ENCODE measurements at places on chromosomes 2 and 18.

DNA sequence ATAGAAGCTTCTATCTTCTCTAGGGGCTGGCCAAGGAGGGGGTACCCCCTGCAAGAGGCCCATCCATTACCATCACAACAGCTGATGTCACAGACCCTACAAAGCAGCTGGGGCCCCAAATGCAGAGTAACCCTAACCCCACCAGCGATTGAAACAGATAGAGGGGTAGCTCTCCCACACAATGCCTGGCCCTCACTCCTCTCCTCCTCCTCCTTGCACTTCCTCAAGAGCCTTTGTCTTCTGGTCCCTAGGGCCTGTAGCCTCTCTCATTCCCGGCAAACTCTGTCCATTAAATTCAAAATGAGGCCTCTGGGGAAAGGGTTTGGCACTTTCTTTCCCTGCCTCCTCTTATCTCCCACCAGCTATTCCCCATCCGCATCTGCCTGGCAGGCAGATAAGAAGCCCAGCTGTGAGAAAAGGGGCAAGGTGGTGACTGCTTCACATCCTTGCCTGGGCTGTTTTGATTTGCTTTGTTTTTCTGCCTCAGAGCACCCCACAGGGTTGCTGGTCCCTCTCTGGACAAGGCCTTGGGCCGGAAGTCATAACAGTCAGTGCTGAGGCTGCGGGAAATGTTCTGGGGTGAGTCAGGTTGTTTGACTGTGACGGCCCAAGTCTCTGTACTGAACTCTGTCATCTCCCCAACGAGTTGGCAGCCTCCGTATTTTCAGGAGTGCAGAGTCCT, 26.1 kb upstream of the CYP26B1 start:
- no peak for DNase-seq

DNA sequence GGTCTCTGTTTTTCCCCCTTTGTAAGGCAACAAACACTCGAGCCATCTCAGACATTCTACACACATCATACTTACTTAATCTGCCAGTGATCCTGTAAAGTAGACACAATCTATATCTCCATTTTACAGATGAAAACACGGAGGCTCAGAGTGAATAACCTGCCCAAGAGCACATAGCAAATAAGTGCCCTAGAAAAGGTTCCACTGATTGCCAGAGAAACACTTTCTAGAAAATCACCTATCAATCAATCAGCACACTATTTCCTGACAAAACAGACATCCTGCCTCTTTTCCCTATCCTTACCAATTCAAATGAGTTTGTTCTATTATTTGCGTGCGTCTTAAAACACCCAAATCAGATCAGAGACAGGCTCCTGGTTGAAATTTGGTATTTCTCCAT, 23.9 kb downstream of the SLC66A3 start:
- DNase-seq: no peak

GRCh38 chr2:31739161-31739560, 158.4 kb upstream of the SRD5A2 start:
- DNase-seq: no peak

- DNase-seq: no peak
These were observed 18.1 kb upstream of the SPP2 start for GRCh38 chr2:234032279-234032856.

DNA sequence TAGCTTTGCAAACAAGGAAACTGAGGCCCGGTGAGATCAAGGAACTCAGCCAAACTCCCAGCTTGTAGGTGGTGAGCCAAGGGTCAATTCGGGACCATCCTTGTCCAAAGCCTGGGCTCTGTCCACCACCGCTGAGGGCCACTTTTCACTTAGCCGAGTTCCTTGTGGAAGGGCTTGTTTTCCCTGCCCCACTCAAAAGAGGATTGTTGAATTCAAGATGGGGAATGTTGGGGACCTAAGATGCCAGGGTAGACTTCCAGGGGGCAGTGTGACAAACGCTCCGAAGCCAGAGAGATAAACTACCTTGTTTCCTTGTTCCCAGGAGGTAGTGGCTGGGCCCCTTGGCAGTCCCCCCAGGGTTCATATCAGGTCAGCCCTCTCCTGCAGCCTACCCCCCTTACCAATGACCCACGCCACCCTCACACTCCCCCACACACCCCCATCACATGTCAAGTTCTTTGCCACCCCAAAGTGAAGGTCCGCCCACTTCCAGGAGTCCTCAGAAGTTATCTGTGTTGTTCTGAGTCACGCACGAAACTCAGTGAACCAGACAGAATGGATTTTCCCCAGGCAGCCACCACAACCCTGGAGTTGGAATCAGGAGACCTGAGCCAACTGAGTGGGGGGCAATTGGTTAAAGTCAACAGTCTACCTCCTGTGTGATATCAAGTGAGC, 10.3 kb upstream of the ATOH8 start:
- no peak for DNase-seq

- no peak for DNase-seq
These were observed 39.4 kb downstream of the NBAS start for GRCh38 chr2:15521641-15522181.

GRCh38 chr18:46502444-46502843, 154.6 kb downstream of the LOXHD1 start:
- DNase-seq: no peak

Data from stimulated activated CD4-positive, alpha-beta T cell treated with anti-CD3 and anti-CD28 coated beads, Interleukin-1b, Interleukin-23, amount 100 ng/mL, for 1 hour (primary cell).